HS-27A (cell line): ENCODE measurements at places on chromosomes 11 and 22.

GRCh38 chr11:15113381-15113780, 1.3 kb upstream of the INSC start:
- no peak for DNase-seq

GRCh38 chr11:27213232-27213660, 149.8 kb downstream of the CCDC34 start:
- peak; percentile 95 for DNase-seq

DNA sequence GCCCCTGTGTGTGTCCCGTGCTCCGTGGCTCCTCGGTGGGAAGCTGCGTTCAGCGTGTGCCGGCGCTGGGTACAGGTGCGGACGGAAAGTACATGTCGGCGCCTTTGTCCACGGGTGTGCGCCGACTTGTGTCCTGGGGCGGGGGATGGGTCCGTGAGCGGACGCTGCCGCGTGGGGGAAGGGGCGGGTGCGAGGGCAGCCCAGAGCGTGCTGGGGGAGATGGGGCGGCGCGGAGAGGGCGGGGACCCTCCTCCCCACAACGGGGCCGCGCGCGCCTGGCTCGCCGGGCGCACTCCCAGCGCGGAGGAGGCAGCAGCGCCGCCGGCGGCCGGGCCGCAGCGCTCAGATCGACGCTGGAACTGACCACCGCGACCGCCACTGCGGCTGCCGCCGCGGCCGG, 33.6 kb upstream of the RELT start:
- DNase-seq = no peak

GRCh38 chr11:134482865-134483264, 70.8 kb upstream of the B3GAT1 start:
- no peak for DNase-seq

GRCh38 chr22:24834845-24835570, 29.0 kb downstream of the SGSM1 start:
- DNase-seq = no peak

DNA sequence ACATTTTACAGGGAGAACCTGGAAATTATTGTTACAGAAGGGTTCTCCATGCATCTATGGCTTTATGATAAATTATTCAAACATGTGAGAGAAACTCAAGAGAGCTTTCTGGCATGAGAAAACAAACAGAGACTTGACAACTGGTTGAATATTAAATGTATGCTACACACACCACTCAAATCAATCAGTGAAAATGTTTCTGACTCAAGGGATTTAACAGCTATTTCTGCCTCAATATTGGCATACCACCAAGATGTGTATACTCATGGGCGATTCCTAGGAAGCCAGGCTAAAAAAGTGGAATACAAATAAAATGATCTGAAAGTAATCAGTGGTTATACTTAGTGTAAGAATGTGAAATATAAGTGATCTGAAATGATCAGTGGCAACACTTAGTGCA, 15.8 kb upstream of the OR51T1 start:
- no peak for DNase-seq

DNA sequence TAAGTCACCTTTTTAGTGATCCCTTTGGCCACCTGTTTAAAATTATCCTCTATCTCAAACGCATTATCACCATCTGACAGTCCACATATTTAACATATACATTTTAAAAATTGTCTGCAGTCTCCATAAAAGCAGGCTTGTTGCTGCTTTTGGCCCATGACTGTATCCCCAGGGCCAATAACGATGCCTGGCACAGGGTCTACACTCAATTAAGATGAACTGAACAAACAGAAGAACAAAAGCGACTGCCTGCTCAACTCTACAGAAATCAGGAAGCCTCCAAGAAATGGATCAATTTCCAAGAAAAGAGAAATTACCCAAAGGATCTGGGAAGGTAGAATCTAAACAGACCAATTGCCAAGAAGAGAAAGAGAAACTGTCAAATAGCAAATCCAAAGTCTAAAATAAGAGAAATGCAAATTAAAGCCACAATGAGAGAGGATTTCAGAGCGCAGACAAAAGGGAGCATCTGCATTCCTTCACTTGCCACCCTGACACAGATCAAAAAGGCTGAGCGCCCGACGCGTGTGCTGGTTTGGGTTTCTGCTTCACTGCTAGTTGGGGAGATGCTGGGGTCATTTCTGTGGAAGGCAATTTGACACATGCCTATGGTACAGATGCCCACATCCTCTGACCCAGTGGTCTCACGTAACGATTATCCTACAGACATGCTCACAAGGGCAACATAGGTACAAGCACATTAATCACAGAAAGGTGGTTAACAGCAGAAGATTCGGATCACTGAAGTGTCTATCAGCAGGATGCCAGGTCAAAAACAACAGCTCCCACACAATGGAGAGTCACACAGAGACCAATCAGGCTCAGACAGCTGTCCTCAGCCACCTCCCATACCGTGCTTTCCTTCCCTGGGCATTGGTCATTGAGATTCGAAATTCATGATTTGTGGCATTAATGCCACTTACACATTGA, 55.9 kb downstream of the SHISAL1 start:
- no peak for DNase-seq

- DNase-seq = no peak
Measured at GRCh38 chr11:1121331-1121812, 36.4 kb upstream of the MUC5AC start.

DNA sequence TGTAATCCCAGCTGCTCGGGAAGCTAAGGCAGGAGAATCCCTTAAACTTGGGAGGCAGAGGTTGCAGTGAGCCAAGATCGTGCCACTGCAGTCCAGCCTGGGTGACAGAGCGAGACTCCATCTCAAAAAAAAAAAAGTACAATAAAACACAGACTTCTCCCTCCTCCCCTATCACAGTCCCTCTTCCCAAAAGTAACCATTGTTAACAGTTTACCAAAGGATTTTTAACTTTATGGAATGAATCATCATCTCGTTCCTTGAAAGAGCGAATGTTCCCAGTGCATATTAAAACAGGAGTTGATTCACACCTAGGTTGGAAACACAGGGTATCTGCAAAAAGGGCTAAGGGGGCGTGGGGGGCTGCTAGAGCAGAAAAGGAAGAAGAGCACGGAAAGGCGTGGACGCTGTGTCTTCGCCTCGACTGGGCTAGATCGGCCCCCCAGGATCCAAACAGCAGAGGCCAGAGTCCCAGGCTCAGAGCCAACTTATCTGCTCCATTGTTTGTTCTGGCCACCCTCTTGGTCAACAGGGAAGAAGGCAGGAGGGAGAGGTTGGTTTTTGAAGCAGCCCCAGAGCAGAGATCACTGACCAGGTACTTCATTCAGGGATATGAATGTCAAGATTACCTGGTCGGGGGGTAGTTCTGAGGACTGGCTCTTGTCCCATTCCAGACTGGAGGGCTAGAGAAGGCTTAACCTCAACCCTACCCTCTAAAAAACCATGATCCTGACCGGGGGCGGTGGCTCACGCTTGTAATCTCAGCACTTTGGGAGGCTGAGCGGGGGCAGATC, 2.1 kb upstream of the AHNAK start:
- no peak for DNase-seq
